ENCODE measurements at places on chromosomes 5 and 9. TPM values are rescaled to one million over a fixed set of nuclear protein-coding genes. Genes with fewer than 3 reads are reported as not detected.

GRCh38 chr5:79561525-79561893 is 47.6 kb upstream of the HOMER1 start:
- DNase-seq: no peak

GRCh38 chr5:77239126-77239741 is 28.8 kb downstream of the PDE8B start:
- no peak for DNase-seq

GRCh38 chr5:33934176-33934575 is 2.0 kb upstream of the RXFP3 start:
- DNase-seq: no peak

GRCh38 chr5:446066-446882 is 3.3 kb downstream of the EXOC3 start:
- no peak for DNase-seq

DNA sequence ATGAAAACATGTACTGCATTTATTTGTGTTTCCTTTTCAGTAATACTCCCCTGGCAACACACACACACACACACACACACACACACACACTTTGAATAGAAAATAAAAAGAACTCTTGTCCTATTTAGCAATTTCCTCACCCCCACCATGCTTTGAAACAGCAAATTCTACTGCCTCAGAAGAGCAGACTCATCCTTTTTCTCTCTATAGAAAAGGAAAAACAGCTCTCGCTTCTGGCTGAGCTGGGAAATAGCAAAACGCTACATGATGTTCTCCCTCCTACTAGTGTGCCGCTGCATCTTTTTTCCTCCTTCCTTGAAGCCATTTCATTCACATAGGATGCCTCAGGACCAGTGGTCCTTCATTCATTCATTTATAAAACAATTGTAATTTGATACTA is 453.6 kb downstream of the CSNK1G3 start:
- no peak for DNase-seq

DNA sequence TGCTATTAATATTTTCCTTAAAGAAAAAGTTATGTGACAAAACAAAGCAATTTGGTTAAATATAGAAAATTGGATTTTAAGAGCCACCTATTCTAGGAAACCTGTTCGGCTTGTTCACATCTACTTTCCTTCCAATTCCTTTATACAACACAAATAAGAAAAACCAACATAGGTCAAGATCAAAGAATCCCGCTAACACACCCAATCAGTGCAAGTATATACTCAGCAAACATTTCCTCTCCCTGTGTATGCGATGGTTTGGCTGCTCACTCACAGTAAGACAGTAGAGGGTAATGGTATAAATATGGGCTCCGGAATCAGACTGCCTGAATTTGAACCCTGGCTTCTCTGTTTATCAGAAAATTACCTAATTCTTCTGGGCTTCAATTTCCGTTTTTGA is 757.5 kb upstream of the ZNF608 start:
- no peak for DNase-seq

DNA sequence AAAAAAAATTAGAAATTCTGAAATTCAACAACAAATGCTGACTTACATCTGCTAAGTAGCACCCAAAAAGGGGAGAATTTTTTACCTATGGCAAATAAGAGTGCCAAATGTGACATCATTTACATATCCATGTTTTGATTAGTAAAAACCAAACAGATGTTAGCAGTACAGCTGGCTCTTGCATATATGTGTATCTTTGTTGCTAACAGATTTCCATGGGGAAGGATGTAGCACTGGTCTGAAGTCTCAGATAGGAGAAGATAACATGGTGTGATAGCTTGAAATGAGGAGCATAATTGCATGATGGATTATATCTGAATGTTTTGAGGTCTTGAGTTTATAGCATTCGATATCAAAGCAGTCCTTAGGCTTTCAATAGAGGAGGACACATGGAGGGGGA is 17.5 kb downstream of the PIK3R1 start:
- DNase-seq: no peak

DNA sequence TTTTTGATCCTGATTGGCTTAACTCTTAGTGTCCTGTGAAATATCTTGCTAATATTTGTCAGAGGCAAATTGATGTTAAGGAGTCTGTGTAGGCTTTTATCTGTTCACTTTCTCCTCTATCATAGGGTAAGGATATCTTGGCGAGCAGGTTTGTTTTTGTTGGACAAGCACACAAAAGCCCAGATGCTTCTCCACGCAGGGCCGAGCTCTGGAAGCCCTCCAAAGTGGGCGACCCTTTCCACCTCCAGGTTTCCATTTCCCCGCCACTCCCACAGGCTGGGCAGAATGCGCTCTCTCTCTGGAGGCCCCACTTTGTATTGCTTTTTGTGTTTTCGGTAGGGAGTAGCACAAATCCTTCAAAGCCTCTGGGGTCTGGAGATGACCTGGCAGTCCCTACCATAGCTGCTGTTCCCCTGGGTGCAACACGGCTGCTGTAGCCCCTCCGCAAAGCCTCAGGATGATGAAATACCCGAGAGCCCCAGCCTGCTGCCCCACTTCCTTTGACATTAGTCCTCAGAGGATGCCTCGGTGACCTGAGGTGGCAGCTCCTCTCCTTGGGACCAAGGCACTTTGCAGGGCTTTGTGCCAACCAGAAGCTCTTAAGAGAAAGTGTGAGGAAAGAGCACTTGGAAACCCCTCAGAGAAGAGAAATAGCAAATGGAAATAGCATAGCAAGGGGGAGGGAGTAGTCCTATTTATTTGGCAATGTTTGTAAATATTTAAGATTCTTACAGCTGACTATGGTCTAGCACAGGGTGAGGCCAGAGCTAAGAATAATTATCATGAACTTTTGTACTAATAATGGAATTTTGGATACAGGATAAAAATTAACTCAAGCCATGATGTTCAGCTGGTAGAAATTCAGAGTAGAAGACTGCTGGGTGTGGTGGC is 122.8 kb downstream of the ARHGEF28 start:
- DNase-seq: no peak

DNA sequence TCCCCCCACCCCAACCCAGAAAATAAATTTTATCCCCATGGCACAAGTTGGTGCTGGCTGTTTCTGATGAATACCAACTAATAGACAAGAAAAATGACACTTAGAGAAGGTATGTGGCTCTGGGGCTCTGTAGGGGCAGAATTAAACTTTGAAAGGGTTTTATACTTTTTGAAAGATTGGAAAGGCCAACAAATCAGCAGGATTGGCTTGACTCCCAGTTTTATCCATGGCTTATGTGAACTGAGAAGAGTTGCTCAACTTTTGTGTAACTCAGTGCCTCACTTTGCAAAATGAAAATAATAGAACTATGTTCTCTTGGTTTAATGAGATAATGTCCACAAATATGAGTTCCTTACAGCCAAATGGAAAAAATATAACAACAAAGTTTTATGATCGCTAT is 288.9 kb upstream of the KIF2A start:
- no peak for DNase-seq

GRCh38 chr5:103207011-103207410 is 51.6 kb upstream of the MACIR start:
- DNase-seq: no peak

- no peak for DNase-seq
Observed at GRCh38 chr9:75628952-75629351, 261.5 kb upstream of the PCSK5 start.

DNA sequence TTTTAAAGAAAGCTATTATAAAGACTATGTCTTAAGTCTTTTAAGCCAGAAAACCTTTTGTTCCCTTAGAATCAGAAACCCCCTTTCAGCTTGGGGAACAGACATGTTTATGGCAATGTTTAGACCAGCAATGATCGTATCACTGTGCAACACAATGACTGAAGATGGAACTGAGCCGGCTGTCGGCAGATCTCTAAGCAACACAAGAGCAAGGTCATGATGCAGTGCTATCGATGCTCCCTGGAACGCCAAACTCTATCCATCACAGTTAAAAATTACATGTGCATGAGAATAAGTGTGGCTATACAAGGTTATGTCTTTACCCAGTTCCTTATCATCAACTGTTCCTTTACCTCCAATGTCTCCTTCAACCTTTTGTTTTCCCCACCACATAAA is 1.8 kb upstream of the RNF44 start:
- no peak for DNase-seq

- no peak for DNase-seq
Observed at GRCh38 chr5:77172713-77173328, 37.7 kb upstream of the PDE8B start.

GRCh38 chr9:70511858-70512257 is 97.4 kb upstream of the KLF9 start:
- no peak for DNase-seq

- DNase-seq: no peak
Observed at GRCh38 chr5:148372166-148372725, 11.5 kb upstream of the FBXO38 start.

GRCh38 chr5:137572042-137572695 is 73.0 kb upstream of the SPOCK1 start:
- DNase-seq: no peak

DNA sequence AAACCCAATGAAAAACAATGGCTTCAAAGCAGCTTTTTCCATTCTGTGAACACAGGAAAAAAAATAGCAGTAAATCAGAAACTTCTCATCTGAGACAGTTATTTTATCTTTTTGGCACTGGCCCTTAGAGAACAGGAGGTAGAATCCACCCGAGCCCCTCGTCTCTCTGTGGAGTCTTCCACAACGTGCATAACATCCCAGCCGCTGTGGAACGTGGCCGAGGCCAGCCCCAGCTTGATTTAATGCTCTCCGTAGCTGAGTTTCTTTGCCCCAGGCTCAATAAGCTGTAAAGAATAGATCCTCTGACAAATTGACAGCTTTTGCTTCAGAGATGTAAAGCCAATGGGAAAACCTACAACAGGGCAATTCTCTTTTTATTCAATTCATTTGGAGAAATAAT is 107.9 kb upstream of the DAP start:
- no peak for DNase-seq

DNA sequence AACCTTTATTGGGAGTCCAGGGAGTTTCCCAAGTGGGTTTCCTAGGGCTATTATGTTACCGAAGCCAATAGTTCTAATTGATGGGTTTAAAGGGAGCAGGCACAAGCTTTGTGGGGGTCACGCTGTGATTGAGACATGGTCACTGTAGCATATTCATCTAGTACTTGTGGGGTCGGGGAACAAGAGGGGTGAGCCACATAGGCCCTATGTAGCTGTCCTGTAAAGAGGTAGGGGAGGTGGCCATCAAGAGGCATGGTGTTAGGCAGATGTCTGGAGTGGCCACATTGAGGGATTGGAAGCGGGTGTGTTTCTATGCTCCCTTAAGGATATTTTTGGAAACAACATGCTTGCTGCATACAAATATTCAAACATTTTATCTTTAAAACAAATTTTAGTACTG is 50.1 kb downstream of the EXOSC2 start:
- DNase-seq: no peak

- DNase-seq: no peak
Observed at GRCh38 chr5:148839960-148840359, 13.5 kb downstream of the ADRB2 start.

- DNase-seq: no peak
Observed at GRCh38 chr5:153598099-153598498, 107.6 kb downstream of the GRIA1 start.

DNA sequence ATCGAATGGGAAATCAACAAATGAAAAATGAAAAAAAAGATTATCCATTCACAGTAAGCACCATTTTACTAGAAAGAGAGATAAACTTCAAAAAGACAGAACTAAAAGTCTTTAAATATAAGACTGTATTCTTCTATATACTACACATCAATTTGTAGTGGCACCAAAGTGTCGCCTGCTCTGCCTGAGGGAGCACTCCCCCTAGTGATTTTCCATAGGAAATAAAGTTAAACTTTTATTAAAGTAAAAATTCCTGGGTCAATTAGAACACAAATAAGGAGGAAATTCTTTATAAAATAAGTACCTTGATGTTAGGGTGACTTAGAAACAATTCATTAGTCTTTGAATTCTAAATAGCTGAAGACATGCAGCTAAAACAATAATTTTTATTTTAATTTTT is 9.7 kb downstream of the RAD1 start:
- no peak for DNase-seq

DNA sequence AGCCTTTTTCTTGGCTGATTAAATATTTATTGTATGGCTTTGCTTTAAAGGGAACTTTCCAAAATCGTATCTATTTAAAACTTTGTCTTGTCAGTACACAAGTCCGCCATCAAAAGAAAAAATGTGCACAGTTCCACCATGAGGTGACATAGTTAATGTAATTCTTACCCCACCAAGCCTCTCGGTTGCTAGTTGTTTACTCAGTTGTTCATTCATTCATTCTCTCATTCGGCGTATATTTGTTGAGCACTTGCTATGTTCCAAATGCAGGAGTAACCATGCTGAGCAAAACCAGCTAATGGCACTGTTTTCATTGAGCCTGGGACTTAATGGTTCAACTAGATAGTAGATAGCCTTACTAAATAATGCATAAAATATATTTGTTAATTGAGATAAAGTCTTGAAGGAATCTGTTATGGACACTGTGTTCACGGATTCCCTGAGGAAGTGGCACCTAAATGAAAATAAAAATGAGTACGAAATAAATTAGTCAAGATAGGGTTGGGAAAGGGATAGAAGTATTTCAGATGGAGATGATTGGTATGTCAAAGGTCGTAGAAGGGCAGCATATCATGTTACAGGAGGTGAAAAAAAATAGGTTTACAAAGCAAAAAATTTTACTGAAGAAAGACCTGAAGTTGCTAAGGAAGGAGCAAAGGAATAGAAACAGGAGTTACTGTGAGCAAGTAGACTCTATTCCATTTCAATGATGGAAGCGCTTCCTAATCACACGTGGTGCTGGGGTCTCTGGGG is 1.5 kb downstream of the DCAF10 start:
- no peak for DNase-seq

DNA sequence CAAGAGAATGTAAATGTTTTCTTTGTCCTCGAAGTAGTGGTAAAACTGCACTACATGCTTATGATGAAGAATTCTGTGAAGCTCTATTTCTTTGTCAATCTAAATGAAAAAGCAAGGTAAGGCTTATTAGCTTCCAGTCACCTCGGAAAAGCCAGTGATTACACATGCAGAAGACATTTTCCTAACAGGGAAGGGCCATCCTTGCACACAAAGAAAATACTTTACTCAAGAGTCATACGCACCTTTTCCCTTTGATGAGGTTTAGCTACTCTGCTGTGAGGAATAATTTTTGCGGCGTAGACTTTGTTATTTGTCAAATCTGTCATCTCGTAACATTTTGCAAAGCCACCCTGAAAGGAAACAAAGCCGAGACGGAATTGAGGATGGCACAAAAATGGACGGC is 1.1 kb downstream of the PLK2 start:
- DNase-seq: peak; percentile 56

GRCh38 chr9:77486968-77487367 is 161.2 kb downstream of the GNA14 start:
- no peak for DNase-seq

Gene CSNK1A1
- polyA plus RNA-seq: 211 TPM

Gene ORM1
- 2.3 TPM for polyA plus RNA-seq

Gene MBLAC2
- 11.7 TPM for polyA plus RNA-seq

Gene DBH
- 0.94 TPM for polyA plus RNA-seq

Gene DMRT3
- polyA plus RNA-seq: 1.8 TPM

Gene EGFLAM
- 7.2 TPM for polyA plus RNA-seq

Gene RASGRF2
- 2.4 TPM for polyA plus RNA-seq

Gene GABRP
- polyA plus RNA-seq: 3.6 TPM

Gene MYORG
- polyA plus RNA-seq: 9.4 TPM

Gene OR13C3
- not detected for polyA plus RNA-seq

Gene PTPN3
- polyA plus RNA-seq: 51.6 TPM

Gene TCF7
- polyA plus RNA-seq: 17.3 TPM

Measured in left renal cortex interstitium (tissue), 4 donors.